ENCODE measurements at places on chromosomes 16 and 17. TPM values are rescaled to one million over a fixed set of nuclear protein-coding genes. Genes with fewer than 3 reads are reported as not detected.
A peak's percentile ranks its signal among the peaks of the same experiment; 100 is the strongest.

GRCh38 chr17:1120596-1121441 is 59.0 kb downstream of the ABR start:
- peaks cover 12% of the 10 kb centered on the region for H3K4me1 ChIP-seq
- no peak overlapping the region for H3K27ac ChIP-seq
- H3K27me3 ChIP-seq, result no peaks in the 10 kb centered on the region
- no peak overlapping the region for H3K4me3 ChIP-seq
- DNase-seq, result no peak

DNA sequence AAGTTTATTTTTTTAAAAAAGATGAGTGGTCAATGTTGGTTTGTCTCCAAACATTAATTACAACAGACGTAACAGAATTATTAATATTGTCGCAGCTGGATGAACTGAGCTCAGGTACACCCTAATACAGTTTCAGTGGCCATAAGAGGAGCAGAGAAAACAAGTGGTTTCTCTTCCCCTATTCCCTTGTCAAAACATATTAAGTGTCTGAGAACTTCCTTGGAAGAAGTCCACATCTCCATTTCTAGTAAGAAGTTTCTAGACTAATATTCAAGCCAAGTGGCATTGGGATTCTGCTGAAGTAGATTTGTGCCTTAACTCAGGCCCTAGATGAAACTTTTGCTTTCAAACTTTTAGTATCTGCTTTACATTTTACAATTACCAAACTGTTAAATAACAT is 47.7 kb downstream of the GNA13 start:
- H3K36me3 ChIP-seq, result peaks cover 4% of the 10 kb centered on the region
- peaks cover 32% of the 10 kb centered on the region for H3K4me1 ChIP-seq
- H3K4me3 ChIP-seq, result no peak overlapping the region

- H3K4me1 ChIP-seq, result no peaks in the 10 kb centered on the region
- H3K36me3 ChIP-seq, result no peaks in the 10 kb centered on the region
- H3K27me3 ChIP-seq, result no peaks in the 10 kb centered on the region
- no peak for DNase-seq
- H3K4me3 ChIP-seq, result no peak overlapping the region
- no peak overlapping the region for H3K27ac ChIP-seq
Measured at GRCh38 chr17:9343516-9343915, 232.1 kb downstream of the STX8 start.

GRCh38 chr17:46270032-46270431 is 24.9 kb upstream of the LRRC37A start:
- no peak overlapping the region for H3K27ac ChIP-seq
- peaks cover 17% of the 10 kb centered on the region for H3K4me1 ChIP-seq
- H3K27me3 ChIP-seq, result no peaks in the 10 kb centered on the region
- no peaks in the 10 kb centered on the region for H3K36me3 ChIP-seq

DNA sequence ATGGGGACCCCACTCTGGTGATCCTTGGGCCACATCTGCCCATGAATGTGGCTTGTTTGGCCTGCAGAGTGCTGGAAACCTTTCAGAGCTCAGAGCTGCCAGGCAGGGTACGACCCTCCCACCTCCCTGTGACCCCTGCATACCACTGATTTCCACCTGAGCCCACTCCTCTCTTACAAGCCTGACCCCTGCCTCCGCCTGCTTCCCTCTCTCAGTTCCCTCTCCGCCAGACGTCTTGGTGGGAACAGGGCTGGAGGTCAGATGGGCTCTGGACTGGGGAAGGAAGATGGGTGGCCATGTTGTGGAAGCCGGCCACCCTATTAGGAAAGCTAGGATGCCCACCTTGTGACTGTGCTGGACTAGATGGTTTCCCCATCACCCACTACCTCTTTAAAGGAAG is 185.1 kb downstream of the KATNIP start:
- H3K27ac ChIP-seq, result no peak overlapping the region
- no peaks in the 10 kb centered on the region for H3K27me3 ChIP-seq
- H3K4me3 ChIP-seq, result no peak overlapping the region
- peaks cover 2% of the 10 kb centered on the region for H3K36me3 ChIP-seq
- H3K4me1 ChIP-seq, result no peaks in the 10 kb centered on the region

The GNAO1 gene
- total RNA-seq, result 5.1 TPM

The GPR142 gene
- not detected for total RNA-seq

DNA sequence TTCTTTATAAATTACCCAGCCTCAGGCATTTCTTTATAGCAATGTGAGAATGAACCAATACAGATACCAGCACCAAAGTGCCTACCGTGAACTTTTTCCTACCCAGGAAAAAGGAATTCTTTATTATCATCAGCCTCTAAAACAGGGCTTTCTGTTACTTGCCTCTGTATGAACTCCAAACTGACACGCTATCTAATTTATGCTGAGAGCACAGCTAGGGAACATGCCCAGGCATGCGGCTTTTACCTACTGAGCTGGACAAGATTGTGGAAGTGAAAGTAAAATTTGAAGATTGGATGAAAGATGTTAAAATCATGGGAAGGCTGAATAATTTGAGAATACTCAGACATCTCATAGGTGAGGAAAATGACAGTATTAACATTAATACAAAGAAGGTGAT is 24.4 kb upstream of the ADCY9 start:
- no peak overlapping the region for H3K4me3 ChIP-seq
- no peak overlapping the region for H3K27ac ChIP-seq
- DNase-seq, result no peak
- no peaks in the 10 kb centered on the region for H3K27me3 ChIP-seq
- no peaks in the 10 kb centered on the region for H3K36me3 ChIP-seq

The TMEM88 gene
- 6.0 TPM for total RNA-seq

The TOM1L2 gene
- total RNA-seq, result 29.7 TPM

- H3K4me1 ChIP-seq, result peaks cover 22% of the 10 kb centered on the region
- no peaks in the 10 kb centered on the region for H3K27me3 ChIP-seq
- no peak for DNase-seq
- H3K27ac ChIP-seq, result peak overlapping the region; percentile 22
- H3K36me3 ChIP-seq, result peaks cover 9% of the 10 kb centered on the region
Measured at GRCh38 chr16:87833548-87833947, 35.8 kb downstream of the SLC7A5 start.

- H3K4me1 ChIP-seq, result peaks cover 25% of the 10 kb centered on the region
- no peak overlapping the region for H3K27ac ChIP-seq
- no peaks in the 10 kb centered on the region for H3K27me3 ChIP-seq
- DNase-seq, result peak; percentile 78
- H3K36me3 ChIP-seq, result peaks cover 18% of the 10 kb centered on the region
Measured at GRCh38 chr17:82414548-82415281, 3.4 kb upstream of the HEXD start.

DNA sequence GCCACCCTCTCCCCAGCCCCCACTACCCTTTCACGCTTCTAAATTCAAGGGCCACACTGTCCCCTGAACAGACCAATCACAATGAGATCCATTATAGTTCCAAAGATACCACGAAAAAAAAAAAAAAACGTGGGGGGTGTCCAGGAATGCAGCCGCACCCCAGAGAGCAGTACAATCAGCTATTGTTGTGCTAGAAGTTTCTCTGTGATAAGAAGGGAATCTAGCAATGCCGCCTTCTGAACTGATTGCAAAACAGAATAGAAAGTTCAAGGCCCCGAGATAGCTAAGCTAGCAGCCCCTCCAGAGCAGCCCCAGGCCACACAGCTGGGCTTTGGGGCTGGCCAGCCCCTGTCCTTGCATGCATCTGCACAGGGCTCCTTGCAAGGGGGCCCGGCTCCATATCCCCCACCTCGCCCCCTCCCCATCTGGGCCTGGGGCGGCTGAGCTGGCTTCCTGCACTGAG is 86.9 kb upstream of the CBX4 start:
- H3K36me3 ChIP-seq, result no peaks in the 10 kb centered on the region
- no peak for DNase-seq
- no peak overlapping the region for H3K4me3 ChIP-seq
- H3K27ac ChIP-seq, result no peak overlapping the region
- peaks cover 18% of the 10 kb centered on the region for H3K27me3 ChIP-seq

The CCDC78 gene
- 11.2 TPM for total RNA-seq

The PARD6A gene
- total RNA-seq, result 13.6 TPM

GRCh38 chr16:88444826-88445582 is 8.1 kb upstream of the ZFPM1 start:
- H3K27ac ChIP-seq, result no peak overlapping the region
- H3K4me1 ChIP-seq, result peaks cover 30% of the 10 kb centered on the region

The CUEDC1 gene
- not detected for total RNA-seq

GRCh38 chr17:633641-634101 is 81.0 kb downstream of the VPS53 start:
- no peak for DNase-seq
- H3K36me3 ChIP-seq, result peaks cover 16% of the 10 kb centered on the region
- no peak overlapping the region for H3K27ac ChIP-seq
- no peak overlapping the region for H3K4me3 ChIP-seq
- no peaks in the 10 kb centered on the region for H3K27me3 ChIP-seq

DNA sequence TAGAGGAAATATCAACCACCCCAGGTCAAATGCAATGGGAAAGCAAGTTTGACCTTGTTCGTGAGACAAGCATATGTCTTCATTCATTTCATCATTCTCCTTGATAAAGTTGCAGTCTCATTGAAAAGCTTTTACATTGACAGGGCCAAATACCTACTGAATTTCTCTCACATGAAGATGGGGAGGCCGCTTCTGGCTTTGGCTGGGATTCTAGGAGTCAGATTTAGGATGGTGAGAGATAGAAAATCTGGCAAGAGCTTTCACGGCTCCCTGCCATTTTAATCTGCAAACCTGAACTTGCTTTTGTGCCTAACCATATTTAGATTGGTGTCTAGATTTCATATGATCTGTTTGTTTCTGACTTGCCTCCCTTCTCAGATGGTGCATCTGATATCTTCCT is 88.0 kb downstream of the TMEM100 start:
- no peaks in the 10 kb centered on the region for H3K36me3 ChIP-seq
- H3K4me1 ChIP-seq, result no peaks in the 10 kb centered on the region
- no peaks in the 10 kb centered on the region for H3K27me3 ChIP-seq
- no peak overlapping the region for H3K27ac ChIP-seq

DNA sequence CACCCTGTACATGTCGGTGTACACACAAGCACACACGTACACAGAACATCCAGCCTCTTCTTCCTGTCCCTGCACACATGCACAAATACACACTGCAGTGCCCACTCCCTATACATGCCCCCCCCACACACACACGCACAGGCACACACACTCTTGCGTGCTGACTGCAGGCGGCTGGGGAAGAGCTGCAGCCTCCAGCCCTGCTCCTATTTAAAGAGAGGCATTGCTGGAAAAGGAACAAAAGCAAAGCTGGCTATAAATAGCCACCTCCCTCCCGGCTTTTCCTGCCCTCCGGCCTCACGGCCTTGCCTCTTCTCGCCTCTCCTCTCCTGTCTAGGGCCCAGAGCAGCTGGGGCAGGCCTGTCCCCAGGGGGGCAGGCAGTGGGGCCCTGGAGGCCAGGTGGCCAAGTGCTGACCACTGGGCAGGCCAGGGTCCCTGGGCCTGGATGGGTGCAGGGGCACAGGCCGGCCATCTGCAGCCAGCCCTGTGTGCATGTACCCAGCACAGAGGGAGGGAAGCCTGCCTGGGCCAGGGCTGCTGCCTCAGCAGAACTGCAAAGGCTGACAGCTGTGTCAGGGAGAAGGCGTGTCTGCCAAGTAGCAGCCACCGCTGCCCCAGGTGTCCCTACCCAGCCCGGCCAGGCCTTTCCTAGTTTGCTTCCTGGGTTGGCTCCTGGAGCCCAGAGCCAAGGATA is 25.4 kb downstream of the RTN4RL1 start:
- no peaks in the 10 kb centered on the region for H3K36me3 ChIP-seq
- no peak overlapping the region for H3K27ac ChIP-seq
- peaks cover 25% of the 10 kb centered on the region for H3K27me3 ChIP-seq
- no peaks in the 10 kb centered on the region for H3K4me1 ChIP-seq
- no peak overlapping the region for H3K4me3 ChIP-seq

DNA sequence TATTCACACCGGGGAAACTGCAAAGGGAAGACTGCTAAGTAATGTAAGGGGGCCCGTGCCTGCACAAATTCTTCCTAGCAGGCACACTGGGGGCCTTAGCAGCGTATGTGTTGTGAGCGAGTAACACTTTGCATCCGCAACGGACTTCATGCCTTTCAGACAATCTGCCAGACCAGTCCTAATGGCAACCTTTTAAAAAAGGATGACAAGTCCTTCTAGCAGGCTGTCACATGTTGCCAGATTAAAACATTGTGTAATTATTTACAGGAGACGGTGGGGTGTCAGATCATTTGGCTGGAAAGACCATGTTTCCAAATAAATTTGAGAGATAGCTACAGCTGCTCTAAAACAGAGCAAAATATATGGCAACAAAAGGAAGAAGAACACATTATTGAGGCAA is 46.1 kb downstream of the CPPED1 start:
- H3K4me1 ChIP-seq, result no peaks in the 10 kb centered on the region
- no peaks in the 10 kb centered on the region for H3K36me3 ChIP-seq
- no peak overlapping the region for H3K4me3 ChIP-seq
- H3K27me3 ChIP-seq, result no peaks in the 10 kb centered on the region
- H3K27ac ChIP-seq, result no peak overlapping the region

DNA sequence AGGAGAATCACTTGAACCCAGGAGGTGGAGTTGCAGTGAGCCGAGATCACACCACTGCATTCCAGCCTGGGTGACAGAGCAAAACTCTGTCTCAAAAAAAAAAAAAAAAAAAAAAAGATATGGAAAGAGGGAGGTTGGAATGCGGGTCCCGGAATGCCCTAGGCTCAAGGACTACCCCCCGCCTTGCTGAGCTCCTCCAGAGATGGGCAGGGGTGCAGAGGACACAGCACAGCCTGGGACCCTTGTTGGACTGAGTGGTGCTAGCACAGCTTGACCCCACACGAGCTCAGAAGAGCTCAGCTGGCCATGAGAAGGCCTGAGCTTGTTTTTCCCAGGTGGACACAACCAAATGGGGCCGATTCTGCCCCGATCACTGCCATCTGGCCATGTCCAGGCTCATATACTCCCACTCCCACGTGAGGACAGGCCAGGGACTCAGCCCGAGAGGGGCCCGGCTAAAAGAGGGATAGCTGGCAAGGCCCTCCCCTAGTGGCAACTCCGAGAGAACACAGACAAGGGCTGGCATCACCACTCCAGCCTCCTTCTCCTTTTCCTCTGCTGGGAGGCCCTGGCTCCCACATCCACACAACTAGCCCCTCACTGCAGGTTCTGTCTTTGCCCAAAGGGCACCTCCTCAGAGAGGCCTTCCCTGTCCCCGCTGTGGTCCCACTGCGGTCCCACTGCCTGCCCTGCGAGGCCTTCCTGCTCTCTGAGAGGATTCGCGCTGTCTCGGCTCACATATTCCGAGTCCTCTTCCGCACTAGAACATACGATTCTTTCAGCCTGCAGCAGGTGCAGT is 11.0 kb downstream of the SGCA start:
- no peaks in the 10 kb centered on the region for H3K27me3 ChIP-seq
- peaks cover 5% of the 10 kb centered on the region for H3K4me1 ChIP-seq

GRCh38 chr16:23064639-23065038 is 84.6 kb downstream of the USP31 start:
- H3K4me1 ChIP-seq, result peaks cover 5% of the 10 kb centered on the region
- DNase-seq, result no peak
- H3K36me3 ChIP-seq, result peaks cover 3% of the 10 kb centered on the region

The CA5A gene
- 0.27 TPM for total RNA-seq

DNA sequence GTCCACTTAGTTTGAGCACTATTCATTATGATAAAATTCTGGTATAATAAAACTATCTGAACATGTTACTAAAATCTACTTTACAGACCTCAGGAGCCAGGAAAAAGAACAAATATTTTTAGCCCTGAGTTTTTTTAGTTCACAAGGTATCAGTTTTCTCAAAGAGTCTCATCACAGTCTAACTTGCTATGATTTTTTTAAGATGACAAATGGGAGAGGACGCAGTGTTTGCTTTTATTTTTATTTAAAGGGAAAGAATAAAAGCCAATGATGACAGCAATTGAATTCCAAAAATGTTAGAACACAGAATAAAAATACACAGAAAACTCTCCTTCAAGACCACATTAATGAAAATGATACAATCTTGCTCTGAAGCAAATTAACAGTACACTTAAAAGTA is 7.4 kb downstream of the MED13 start:
- no peaks in the 10 kb centered on the region for H3K27me3 ChIP-seq
- H3K4me3 ChIP-seq, result no peak overlapping the region
- no peak overlapping the region for H3K27ac ChIP-seq

The CTRB2 gene
- total RNA-seq, result not detected

All from B cell (primary cell).